CD4-positive, alpha-beta T cell treated with Interleukin-4 for 4 hours (primary cell): ENCODE measurements at places on chromosomes 13 and 19.

DNA sequence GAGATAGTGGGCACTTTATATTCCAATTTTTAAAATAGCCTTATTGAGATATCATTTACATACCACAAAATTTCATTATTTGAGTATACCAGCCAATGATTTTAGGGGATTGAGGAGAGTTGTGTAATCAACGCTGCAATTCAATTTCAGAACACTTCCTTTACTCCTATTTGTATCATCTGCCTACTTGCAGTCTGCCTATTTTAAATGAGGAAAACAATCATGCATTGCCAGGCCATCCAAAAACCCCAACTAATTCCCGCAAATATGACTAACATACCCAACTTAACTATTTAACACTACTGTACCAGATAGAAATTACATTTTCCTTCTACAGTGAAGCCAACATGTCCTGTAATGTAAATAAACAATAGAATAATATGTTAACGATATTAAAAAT, 26.7 kb downstream of the CAB39L start:
- no peak for DNase-seq

- DNase-seq, result no peak
Observed at GRCh38 chr13:95269756-95270155, 31.5 kb downstream of the ABCC4 start.

DNA sequence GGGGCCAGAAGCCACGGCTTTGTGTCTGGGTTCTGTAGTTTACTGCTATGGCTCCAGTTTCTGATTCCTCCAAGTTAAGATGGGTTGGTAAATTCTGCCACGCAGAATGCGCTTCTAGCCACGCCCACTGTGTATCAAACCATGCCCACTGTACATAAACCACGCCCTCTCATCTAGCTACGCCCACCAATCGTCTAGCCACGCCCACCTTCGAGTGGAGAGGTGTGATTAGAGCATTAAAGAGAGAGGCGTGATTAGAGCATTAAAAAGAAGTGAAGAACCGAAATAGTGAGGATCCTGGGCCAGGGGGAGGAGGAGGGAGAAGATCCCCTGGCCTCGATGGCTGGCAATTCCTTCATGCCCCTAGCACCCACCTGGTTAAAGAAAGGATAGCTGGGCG, 43.7 kb upstream of the ADGRE5 start:
- peak; percentile 27 for DNase-seq

DNA sequence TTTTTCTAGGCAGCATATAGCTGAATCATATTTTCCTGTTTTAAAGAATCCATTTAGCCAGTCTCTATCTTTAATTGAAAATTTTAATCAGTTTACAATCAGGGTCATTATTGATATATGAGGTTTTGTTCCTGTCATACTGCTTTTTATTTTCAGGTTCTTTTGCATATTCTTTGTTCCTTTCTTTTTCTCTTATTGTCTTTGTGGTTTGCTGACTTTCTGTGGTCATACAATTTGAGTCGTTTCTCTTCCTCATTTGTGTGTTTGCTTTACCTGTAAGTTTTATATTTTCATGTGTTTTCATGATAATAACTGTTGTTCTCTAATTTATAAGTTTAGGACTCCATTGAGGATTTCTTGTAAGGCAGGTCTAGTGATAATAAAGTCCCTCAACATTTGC, 812.6 kb downstream of the DACH1 start:
- no peak for DNase-seq

GRCh38 chr19:55146078-55146704, 2.8 kb downstream of the TNNT1 start:
- DNase-seq, result no peak

GRCh38 chr19:34171539-34171876, 796 bp upstream of the LSM14A start:
- DNase-seq, result no peak

GRCh38 chr13:23612731-23613130, 42.5 kb downstream of the TNFRSF19 start:
- DNase-seq, result no peak

DNA sequence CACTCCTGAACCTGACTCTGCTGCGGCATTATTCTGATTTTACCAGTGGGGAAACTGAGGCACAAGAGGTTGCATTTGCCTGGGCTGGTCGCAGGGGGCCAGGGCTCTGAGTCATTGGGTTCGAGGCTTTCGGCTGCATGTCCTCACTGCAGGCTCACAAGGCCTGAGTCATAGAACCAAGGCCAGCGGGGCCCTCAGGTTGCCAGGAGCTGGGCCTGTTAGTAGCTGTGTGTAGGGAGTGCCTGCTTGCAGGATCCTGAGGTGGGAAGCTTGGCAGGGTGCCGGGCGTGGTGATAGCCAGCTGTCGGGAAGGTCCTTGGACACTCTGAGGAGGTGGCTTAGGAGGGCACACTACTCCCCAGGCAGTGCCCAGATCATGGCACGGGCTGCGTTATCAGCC, 21.6 kb upstream of the F2RL3 start:
- DNase-seq, result no peak

DNA sequence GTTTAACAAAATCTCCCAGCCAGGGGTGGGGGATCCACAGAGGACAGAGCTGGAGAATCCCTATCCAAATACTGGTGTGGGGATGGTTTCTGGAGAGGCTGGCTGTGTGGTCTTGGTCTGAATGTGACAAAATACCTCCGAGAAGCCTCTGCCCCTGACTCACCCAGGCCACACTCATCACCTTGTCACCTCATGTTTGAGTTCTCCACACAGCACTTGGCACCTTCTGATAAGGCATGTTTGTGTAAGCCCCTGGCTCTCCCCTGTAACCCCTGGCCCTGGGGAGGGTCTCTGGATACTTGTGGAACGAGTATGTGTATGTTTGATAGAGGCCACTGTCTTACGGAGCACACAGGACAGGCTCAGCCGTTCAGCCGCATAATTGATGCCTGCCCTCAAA, 14.7 kb downstream of the TECR start:
- DNase-seq, result no peak

GRCh38 chr19:50897612-50898011, 13.6 kb downstream of the KLK4 start:
- no peak for DNase-seq

DNA sequence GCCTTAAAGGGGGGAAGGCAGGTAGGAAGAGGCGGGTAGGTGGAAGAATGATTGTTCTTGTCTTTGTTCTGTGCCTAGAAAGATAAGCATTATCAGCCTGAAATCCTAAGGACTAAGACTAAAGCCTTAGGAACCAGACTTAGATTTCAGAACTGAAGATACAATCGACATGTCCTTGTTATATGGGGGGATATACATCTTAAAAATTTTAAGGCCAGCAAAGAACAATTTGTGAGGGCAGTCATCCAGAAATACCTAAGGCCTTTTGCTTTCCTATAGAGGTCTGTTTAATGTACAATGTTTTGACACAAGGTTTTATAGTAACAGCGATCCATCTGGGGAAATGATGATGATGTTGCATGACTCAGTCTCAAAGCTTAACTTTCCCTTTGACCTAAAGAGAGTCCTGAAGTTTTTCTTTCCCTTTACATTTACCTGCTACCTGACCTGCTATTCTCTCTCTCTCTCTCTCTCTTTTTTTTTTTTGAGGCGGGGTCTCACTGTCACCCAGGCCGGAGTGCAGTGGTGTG, 20.2 kb upstream of the CEACAM6 start:
- DNase-seq, result no peak

GRCh38 chr19:45362291-45362690, 8.1 kb downstream of the ERCC2 start:
- no peak for DNase-seq

DNA sequence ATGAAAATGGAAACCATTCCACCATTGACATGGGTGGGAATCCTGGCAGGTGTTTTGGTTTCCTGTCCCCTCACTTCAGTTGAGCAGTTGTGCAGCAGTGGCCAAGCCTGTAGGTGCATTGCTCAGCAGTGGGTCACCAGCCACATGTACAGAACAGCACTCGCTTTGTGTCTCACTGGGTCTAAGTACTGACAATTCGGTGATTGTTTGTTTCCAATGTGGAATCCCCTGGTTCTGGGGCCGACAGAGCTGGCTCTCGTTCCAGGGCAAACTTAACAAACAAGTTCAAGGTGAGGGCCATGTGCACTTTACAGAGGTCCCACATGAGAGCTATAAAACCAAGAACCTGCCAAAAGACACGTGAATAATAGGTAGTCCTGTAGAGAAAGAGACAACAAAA, 54.1 kb upstream of the SPATA13 start:
- DNase-seq, result no peak

GRCh38 chr19:52748336-52748950, 13.6 kb upstream of the ZNF611 start:
- DNase-seq, result peak; percentile 48

- DNase-seq, result no peak
Observed at GRCh38 chr19:39969266-39969665, 1.7 kb upstream of the PSMC4 start.

- no peak for DNase-seq
Observed at GRCh38 chr19:31329819-31330218, 19.4 kb downstream of the TSHZ3 start.

DNA sequence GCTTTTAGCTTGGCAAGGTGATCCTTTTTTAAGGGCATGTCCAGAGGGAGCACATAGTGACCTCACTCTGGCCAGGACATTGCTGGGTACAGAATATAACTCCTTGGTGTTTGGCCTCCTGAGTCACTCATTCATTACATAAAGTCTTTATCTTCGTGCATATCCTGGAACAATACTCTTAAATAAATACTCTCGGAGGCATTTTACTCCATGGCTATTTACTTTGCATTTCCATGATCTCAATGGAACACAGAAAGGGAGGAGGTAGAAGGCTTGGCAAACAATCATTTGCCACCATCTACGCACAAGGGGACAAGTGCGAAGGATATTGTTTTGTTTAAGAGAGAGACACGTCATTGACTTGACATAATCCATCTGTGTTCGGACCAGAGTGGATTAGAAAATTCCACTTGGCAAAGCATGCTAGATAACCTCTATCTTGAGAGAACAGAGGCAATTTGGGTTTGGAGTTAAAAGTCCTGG, 210.0 kb downstream of the IRS2 start:
- no peak for DNase-seq

- no peak for DNase-seq
Observed at GRCh38 chr19:43532571-43532961, 422 bp upstream of the ZNF575 start.

DNA sequence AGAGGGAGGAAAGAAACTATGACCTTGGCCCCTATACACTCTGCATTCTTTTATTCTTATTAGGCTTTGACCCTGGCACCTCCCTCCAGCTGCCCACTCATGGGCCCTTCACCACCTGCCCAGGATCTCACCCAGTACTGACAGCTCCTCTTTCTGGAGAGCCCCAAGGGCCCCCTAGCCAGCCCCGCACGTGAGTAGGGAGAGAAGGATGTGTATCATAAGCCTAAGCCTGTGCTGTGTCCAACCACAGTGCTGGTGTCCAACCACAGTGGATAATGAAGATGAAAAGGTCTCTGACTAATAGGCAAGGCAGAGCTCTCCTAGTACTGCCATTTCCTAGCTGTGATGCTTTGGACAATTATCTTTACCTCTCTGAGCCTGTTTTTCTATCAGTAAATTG, 4.2 kb downstream of the DMRTC2 start:
- DNase-seq, result no peak

GRCh38 chr19:32902448-32902847, 32.9 kb upstream of the SLC7A9 start:
- no peak for DNase-seq

DNA sequence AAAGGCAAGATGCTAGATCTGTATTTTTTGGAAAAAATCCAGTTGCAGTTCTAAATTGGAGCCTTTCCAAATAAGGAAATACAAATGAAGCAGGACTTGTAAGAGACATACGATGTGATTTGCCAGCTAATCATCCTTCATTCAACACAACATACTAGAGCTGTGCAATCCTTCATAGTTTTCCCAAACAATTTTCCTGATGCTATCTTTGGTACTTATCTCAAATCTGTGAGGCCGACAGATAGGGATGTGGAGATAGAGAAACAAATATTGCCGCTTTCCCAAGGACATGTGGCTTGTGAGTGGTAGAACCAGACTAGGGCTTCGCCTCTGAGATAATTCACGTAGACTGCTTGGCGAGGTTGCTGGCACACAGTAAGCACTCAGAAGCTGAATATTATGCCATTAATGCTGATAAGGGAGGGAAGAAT, 176.6 kb downstream of the LMO7 start:
- DNase-seq, result no peak

GRCh38 chr13:98454389-98454881, 122.5 kb downstream of the STK24 start:
- no peak for DNase-seq

GRCh38 chr13:26200811-26201210, 21.3 kb downstream of the RNF6 start:
- no peak for DNase-seq

- no peak for DNase-seq
Observed at GRCh38 chr13:46121033-46121432, 16.2 kb upstream of the CPB2 start.

DNA sequence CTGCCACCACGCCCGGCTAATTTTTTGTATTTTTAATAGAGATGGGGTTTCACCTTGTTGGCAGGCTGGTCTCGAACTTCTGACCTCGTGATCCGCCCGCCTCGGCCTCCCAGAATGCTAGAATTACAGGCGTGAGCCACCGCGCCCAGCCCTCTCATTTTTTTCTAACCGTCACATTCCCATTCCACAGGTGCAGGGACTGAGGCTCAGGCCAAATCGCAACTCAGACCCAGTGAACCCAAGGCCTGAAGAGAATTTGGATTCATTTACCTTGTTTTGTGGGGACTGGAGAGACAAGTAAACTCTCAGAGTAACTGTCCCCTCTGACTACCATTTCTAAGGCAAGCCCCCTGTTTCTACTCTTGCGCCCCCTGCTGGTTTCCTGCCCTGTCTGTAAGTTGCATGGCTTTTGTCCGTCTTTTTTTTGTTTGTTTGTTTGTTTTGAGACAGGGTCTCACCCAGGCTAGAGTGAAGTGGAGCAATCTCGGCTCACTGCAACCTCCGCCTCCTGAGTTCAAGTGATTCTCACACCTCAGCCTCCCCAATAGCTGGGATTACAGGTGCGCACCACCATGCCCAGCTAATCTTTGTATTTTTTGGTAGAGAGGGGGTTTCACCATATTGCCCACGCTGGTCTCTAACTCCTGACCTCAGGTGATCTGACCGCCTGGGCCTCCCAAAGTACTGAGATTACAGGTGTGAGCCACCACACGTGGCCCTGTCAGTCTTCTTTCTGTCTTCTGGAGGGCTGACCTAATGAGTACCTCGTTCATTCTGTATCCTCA, 2.3 kb upstream of the STRN4 start:
- peak; percentile 69 for DNase-seq

GRCh38 chr19:35704218-35704617, at the start of gene ZBTB32:
Gene ZBTB32, plus strand, starts transcription at chr19:35704558. Its CDS starts 10,069 bp downstream, at chr19:35714627.
- no peak for DNase-seq

DNA sequence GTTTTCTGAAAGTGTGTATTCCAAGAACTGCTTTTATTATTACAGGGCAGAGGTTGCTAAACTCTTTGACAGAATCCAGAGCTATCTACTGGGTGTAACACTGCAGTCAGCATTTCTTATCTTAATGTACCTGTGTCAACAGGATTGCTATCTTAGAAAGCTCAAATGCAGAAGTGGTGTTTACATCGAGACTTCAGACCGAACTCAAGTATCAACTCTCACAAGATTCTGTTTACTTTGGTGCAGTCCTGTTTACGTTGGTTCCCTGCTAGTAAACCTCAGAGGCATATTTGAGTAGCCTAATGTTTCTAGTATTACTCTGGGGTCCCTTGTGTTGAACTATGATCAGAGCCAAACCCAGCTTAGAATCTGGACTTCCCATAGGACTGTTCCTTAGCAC, 20.5 kb downstream of the SLC15A1 start:
- no peak for DNase-seq

- DNase-seq, result no peak
Observed at GRCh38 chr13:108083056-108083455, 132.3 kb downstream of the LIG4 start.

- no peak for DNase-seq
Observed at GRCh38 chr13:22243469-22244163, 572.7 kb downstream of the FGF9 start.

- DNase-seq, result no peak
Observed at GRCh38 chr19:46493236-46494145, 2.2 kb downstream of the PNMA8B start.
